Cardiac ventricle fibroblast (primary cell): ENCODE measurements at places on chromosomes 12 and 14. TPM values are rescaled to one million over a fixed set of nuclear protein-coding genes. Genes with fewer than 3 reads are reported as not detected.

PZP gene
- total RNA-seq, result not detected in 2 replicates

CCDC38 gene
- not detected in 2 replicates for total RNA-seq

LRRC9 gene
- not detected in 2 replicates for total RNA-seq

TDP1 gene
- 8.3 and 11.5 TPM in 2 replicates for total RNA-seq

TAS2R20 gene
- total RNA-seq, result 0.62 and 1.0 TPM in 2 replicates

SERPINA9 gene
- not detected in 2 replicates for total RNA-seq

USP44 gene
- total RNA-seq, result under 0.01 TPM in 1 of 2 replicates, not detected in the other

NEMP1 gene
- 2.2 and 3.5 TPM in 2 replicates for total RNA-seq

MYO1A gene
- not detected in 2 replicates for total RNA-seq

WIF1 gene
- total RNA-seq, result not detected in 2 replicates

TMEM179 gene
- total RNA-seq, result not detected in 2 replicates

RHEBL1 gene
- total RNA-seq, result 0.20 TPM in 1 of 2 replicates, not detected in the other

A2M gene
- 103 and 189 TPM in 2 replicates for total RNA-seq

POTEM gene
- total RNA-seq, result not detected in 2 replicates

EIF2B1 gene
- total RNA-seq, result 82.7 and 93.1 TPM in 2 replicates

TAS2R19 gene
- total RNA-seq, result 0.94 and 0.98 TPM in 2 replicates

FOXN4 gene
- not detected in 2 replicates for total RNA-seq

TGFB3 gene
- 26.2 and 26.8 TPM in 2 replicates for total RNA-seq

ADSS1 gene
- 7.1 and 9.4 TPM in 2 replicates for total RNA-seq

PLEK2 gene
- total RNA-seq, result 0.94 TPM in 1 of 2 replicates, not detected in the other

PLEKHD1 gene
- total RNA-seq, result 0.29 TPM in 1 of 2 replicates, not detected in the other

NUAK1 gene
- 1.9 and 3.7 TPM in 2 replicates for total RNA-seq

TPPP2 gene
- total RNA-seq, result not detected in 2 replicates

COQ10A gene
- total RNA-seq, result 7.2 and 7.4 TPM in 2 replicates

IFNG-AS1 gene
- total RNA-seq, result not detected in 2 replicates

SBNO1 gene
- total RNA-seq, result 12.7 and 13.2 TPM in 2 replicates

PDZRN4 gene
- not detected in 2 replicates for total RNA-seq

RNU6-7 gene
- total RNA-seq, result not detected in 2 replicates

KLRC4 gene
- not detected in 2 replicates for total RNA-seq

TMBIM4 gene
- total RNA-seq, result 186 and 220 TPM in 2 replicates

CLEC1A gene
- total RNA-seq, result 0.25 and 2.4 TPM in 2 replicates

CD9 gene
- total RNA-seq, result 40.5 and 42.1 TPM in 2 replicates

MUCL1 gene
- not detected in 2 replicates for total RNA-seq

TRHDE gene
- not detected in 2 replicates for total RNA-seq

EIF2S3B gene
- total RNA-seq, result 0.25 and 0.29 TPM in 2 replicates

RPGRIP1 gene
- total RNA-seq, result not detected in 2 replicates

MANSC4 gene
- not detected in 2 replicates for total RNA-seq
